Kidney epithelial cell (primary cell): ENCODE measurements at places on chromosomes 3 and 15. TPM values are rescaled to one million over a fixed set of nuclear protein-coding genes. Genes with fewer than 3 reads are reported as not detected.

The FHIT gene
- total RNA-seq = 9.1 and 11.5 TPM in 2 replicates

The CELF6 gene
- 0.29 and 0.41 TPM in 2 replicates for total RNA-seq

The BMF gene
- 37.4 and 43.4 TPM in 2 replicates for total RNA-seq

The ANKRD34C gene
- total RNA-seq = not detected in 2 replicates

The OR5K4 gene
- not detected in 2 replicates for total RNA-seq

The SLMAP gene
- 48.6 and 51.7 TPM in 2 replicates for total RNA-seq

The IL20RB gene
- total RNA-seq = 0.58 and 0.89 TPM in 2 replicates

The RAB6B gene
- total RNA-seq = 4.1 and 4.4 TPM in 2 replicates

The PRR20G gene
- total RNA-seq = 0.75 TPM in 1 of 2 replicates, not detected in the other

The TLR9 gene
- total RNA-seq = not detected in 2 replicates

The CSK gene
- 48.0 and 51.0 TPM in 2 replicates for total RNA-seq

The MORC1 gene
- not detected in 2 replicates for total RNA-seq

The LARP6 gene
- 52.8 and 101 TPM in 2 replicates for total RNA-seq

The SPINK8 gene
- total RNA-seq = not detected in 2 replicates

The NTRK3 gene
- 0.34 TPM in 1 of 2 replicates, not detected in the other for total RNA-seq

The CYP8B1 gene
- total RNA-seq = not detected in 2 replicates

The PLIN1 gene
- total RNA-seq = 0.08 TPM in 1 of 2 replicates, not detected in the other

The ITIH1 gene
- not detected in 2 replicates for total RNA-seq

The STARD5 gene
- 1.1 and 1.2 TPM in 2 replicates for total RNA-seq

The RASGRF1 gene
- total RNA-seq = 0.48 and 1.4 TPM in 2 replicates

The ZMYND10 gene
- total RNA-seq = 1.7 TPM in 1 of 2 replicates, not detected in the other

The CDC25A gene
- 3.6 and 5.3 TPM in 2 replicates for total RNA-seq

The SH2D7 gene
- total RNA-seq = not detected in 2 replicates

The CLDN16 gene
- 10.9 and 12.0 TPM in 2 replicates for total RNA-seq

The FANCD2OS gene
- not detected in 2 replicates for total RNA-seq

The XCR1 gene
- total RNA-seq = not detected in 2 replicates

The LMAN1L gene
- not detected in 2 replicates for total RNA-seq

The TMEM108 gene
- total RNA-seq = 2.1 and 4.4 TPM in 2 replicates

The WDR93 gene
- total RNA-seq = 0.25 and 0.41 TPM in 2 replicates

The HIGD2B gene
- not detected in 2 replicates for total RNA-seq

The GNB4 gene
- 21.1 and 26.2 TPM in 2 replicates for total RNA-seq

The ZXDC gene
- 38.4 and 39.4 TPM in 2 replicates for total RNA-seq

The SOX14 gene
- total RNA-seq = not detected in 2 replicates

The SLC2A2 gene
- total RNA-seq = not detected in 2 replicates
